DMS153 (cell line): ENCODE measurements at places on chromosomes 7 and 10.
A peak's percentile ranks its signal among the peaks of the same experiment; 100 is the strongest.

- peak; percentile 13 for DNase-seq
Measured at GRCh38 chr7:114084472-114085312, 165.9 kb upstream of the PPP1R3A start.

- no peak for DNase-seq
Measured at GRCh38 chr10:14456218-14456869, 125.6 kb upstream of the FRMD4A start.

GRCh38 chr7:49791088-49791741 is 17.8 kb downstream of the VWC2 start:
- peak; percentile 68 for DNase-seq

DNA sequence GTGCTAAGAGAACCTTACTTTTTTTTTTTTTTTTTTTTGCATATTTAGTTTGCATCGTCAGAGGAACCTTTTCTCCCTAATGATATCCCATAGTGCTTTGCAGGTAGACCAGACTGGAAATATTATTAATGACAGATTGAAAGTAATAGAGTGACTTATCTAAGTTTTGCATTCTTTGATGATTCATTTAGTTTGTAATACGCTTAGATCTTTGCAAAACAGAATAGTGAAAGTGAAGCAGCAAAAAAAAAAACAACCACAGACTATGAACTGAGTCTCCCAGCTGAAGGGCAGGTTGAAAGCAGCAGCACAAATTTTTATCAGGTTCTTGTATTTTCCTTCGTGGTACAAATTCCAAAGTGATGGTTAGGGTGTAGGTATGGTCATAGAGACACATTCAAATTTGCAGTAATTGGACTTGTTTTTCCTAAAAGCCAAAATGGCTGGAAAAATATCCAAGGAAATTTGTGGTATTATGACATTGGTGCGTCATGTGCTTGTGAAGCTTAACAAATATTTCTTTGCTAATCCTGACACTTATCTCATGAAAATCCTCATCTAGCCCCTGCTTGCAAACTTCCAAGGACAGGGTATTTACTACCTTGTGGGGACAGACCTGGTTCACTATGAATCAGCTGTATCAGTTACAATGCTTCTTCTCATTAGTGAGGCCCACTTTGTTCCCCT is 81.8 kb upstream of the CREB5 start:
- no peak for DNase-seq

- no peak for DNase-seq
Measured at GRCh38 chr10:73999703-74000102, 1.8 kb downstream of the VCL start.

- no peak for DNase-seq
Measured at GRCh38 chr10:14397066-14397465, 66.3 kb upstream of the FRMD4A start.

DNA sequence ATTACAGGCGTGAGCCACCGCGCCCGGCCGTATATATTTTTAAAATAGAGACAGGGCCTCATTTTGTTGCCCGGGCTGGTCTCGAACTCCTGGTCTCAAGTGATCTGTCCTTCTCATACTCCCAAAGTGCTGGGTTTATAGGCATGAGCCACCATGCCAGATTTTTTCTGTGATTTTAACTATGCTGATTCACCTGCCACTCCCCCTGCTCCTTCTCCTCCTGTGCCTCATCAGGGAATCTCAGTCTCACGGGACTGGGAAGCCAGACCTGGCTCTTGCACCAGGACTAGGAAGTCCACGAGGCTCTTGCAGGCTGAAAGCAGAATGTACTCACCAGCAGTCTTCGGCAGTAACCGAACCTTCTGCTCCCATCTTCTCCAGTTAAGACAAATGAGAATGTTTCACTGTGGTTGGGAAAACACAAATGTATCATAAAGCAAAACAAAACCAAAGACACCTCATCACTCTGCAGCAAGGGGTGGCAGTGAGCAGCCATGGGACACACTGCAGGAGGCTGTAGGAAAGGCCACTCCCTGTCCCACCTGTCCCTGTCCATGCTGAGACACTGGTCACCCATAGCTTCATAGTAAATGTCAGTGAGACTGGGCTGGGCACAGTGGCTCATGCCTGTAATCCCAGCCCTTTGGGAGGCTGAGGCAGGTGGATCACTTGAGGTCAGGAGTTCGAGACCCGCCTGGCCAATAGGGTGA is 78.7 kb upstream of the MKRN1 start:
- DNase-seq: no peak

GRCh38 chr10:103731609-103732270 is 123.6 kb downstream of the SH3PXD2A start:
- no peak for DNase-seq

DNA sequence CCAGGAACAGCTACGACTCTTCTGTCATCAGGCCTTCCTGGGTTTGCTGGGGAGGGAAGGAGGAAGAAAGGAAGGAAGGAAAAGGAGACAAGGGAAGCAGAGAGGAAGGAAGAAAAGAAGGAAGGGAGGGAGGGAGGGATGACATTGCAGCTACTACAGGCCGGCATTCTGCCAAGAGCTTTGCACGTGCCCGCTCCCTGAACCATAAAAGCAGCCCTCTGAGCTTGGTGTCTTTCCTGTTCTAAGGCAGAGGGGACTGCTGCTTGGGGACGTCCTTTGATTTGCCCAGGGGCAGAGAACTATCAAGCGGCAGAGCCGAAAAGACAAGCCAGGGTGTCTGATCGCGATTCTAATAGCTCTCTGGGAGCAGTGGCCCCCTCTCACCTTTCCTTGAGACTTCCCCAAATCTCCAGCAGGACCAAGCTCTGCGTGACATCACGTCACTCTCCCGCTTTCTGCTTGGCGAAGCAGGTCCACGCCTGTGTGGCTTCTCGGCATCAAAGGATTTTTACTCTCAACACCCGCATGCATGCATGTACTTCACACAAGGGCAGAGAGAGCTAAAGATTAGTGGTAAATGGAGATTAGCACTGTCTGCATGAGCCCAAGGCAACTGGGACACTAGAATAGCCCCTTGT is 167.8 kb upstream of the AUTS2 start:
- peak; percentile 33 for DNase-seq

DNA sequence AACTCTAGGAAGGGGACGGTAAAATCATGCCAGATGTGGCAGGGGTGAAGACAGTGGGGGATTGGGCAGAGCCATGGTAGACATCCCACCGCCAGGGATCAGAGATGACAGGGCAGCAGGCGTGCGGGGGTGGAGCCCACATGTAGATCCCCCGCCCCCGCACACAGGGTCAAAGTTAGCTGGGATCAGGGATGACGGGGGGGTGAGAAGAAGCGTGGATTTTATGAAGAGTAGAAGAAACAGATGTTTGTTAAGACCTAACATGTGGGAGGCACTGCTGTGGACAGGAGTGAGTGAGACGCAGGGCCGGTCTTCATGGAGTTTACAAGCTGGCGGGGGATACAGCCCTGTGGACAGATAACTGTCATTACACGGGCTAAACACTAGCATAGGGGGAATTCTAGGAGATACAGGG is 154.0 kb upstream of the KLF14 start:
- no peak for DNase-seq

DNA sequence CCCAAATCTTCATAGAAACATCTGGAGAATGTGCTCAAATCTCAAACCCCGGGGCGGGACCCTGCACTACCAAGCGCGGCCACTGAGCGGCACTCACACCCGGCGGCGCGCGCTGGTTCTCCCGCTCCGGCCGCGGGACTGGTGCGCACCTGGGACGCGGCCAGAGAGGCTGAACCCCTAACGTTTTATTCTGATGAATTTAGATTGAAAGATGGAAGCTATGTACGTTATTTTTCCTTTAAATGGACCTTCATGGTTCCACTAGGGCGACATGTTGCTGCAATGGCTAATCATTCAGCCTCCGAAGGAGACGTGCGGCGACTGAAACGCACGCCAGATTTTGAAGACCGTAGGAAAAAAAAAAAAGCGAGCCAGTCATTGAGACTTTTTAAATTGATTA is 107.0 kb upstream of the INSIG1 start:
- DNase-seq: no peak

DNA sequence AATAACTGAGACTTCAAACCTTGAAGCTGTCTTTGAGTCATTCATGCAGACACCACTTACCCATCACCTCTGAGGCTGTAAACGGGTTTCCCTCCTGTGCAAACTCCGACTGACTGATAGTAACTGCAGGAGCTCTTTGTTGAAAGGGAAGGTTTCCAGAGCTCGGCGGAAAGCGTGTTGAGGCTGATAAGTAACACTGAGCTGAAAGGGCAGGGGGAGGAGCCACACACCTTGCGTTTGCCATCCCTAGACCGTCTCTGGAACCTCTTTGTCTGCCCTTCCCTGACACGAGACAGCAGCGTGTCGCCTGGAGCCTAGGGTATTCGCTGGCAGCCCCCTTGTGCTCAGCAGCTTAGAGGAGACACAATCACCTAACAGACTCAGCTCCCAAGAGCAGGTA is 134.0 kb downstream of the PAXIP1 start:
- no peak for DNase-seq

GRCh38 chr7:37092548-37092947 is 356.1 kb downstream of the ELMO1 start:
- DNase-seq: no peak

- no peak for DNase-seq
Measured at GRCh38 chr7:158973941-158974785, 117.8 kb downstream of the DYNC2I1 start.

GRCh38 chr10:127175357-127176110 is 20.9 kb downstream of the INSYN2A start:
- no peak for DNase-seq

- DNase-seq: no peak
Measured at GRCh38 chr7:151851145-151851751, 25.7 kb downstream of the PRKAG2 start.

DNA sequence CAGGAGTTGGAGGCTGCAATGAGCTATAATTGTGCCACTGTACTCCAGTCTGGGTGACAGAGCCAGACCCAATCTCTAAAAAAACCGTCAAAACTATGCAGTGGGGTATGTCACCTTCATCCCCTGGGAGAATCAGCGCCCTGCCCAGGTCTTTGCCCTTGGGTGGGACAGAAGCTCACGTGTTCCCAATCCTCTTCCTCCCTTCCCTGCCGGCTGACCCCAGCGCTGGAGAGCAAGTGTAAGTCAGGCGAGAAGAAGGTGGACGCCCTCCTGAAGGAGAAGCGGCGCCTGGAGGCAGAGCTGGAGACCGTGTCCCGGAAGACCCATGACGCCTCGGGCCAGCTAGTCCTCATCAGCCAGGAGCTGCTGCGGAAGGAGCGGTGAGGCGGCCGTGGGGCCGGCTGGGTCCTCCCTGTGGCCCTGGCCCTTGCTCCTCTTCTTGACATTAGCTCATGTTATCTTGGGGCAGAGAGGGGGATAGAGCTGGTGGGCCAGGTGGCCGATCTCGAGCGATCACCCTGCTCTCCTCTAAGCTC is 64.8 kb upstream of the GTF2IRD1 start:
- DNase-seq: no peak

DNA sequence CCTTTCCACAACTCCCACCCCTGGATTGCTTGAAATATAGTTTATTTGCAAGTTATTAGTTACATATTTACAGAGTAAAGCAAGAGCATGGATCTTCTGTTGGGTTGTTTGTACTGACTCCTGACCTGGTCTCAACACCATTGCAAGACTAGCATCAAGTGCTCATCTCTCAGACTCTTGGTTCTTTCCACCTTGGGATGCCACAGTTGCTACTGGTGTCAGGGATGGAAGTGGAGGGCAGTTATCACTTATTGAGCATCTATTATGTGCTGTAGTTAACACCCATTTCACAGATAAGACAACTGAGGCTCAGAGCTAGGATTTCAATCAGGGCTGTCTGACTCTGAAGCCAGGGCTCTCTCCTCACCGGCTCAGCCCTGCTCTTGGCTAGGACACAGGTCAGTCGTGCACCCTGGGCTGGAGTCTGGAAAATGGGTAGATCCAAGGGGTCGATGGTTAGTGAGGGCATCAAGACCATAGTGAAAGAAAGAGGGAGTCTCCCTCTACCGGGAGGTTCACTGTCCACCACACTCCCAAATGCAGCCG is 614 bp upstream of the ADAMTS14 start:
- no peak for DNase-seq

GRCh38 chr10:87585565-87586514 is 73.8 kb upstream of the PAPSS2 start:
- no peak for DNase-seq

GRCh38 chr7:5692845-5693278 is 88.6 kb downstream of the RNF216 start:
- peak; percentile 60 for DNase-seq

GRCh38 chr7:141074997-141075396 is 1.1 kb downstream of the TMEM178B start:
- DNase-seq: no peak
